T-helper 2 cell treated with Interferon-gamma antibody and Interleukin-4, amounts not matched to agents 5 μg/mL and 100 μg/mL, for 36 hours (primary cell): ENCODE measurements at places on chromosomes 12 and 14.

GRCh38 chr14:55272922-55273321, 1.7 kb downstream of the FBXO34 start:
- no peak for DNase-seq

- no peak for DNase-seq
These were observed 24.4 kb downstream of the SLC6A12 start for GRCh38 chr12:189622-189962.

- no peak for DNase-seq
These were observed 2.4 kb upstream of the KRT83 start for GRCh38 chr12:52323416-52324152.

DNA sequence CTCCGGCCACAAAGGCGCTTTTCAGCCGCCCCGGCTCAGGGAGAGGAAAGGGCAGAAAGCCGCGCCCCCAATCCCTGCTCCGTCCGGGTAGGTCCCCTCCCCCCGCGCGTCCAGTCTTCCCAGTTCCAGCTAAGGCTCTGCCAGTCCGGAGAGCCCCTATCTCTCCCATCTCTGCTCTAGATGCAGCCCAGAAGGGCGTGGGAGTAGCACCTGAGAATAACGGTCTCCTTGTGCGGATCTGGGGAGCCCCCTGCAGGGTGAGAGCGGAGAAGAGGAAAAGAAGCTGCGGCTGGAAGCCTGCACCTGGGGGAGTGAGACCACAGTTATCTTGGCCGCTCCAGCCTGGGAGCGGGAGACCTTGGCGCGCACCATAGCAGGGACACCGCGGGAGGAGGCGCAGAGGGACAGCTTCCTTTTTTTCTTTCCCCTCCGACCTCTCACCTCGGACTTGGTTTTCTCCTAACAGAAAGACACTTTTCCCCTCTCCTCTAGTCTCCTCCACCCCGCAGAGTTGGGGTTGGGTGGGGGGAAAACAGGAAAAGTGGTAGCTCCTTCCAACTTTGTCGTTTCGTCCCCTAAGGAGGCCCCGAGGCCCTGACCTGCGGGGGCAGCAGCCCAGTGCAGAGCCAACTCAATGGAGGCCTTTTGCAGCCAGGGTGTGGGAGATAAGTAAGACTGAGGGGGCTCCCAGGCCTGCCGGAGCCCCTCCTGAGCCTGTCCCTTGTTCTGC, 2.4 kb downstream of the DHH start:
- peak; percentile 53 for DNase-seq

DNA sequence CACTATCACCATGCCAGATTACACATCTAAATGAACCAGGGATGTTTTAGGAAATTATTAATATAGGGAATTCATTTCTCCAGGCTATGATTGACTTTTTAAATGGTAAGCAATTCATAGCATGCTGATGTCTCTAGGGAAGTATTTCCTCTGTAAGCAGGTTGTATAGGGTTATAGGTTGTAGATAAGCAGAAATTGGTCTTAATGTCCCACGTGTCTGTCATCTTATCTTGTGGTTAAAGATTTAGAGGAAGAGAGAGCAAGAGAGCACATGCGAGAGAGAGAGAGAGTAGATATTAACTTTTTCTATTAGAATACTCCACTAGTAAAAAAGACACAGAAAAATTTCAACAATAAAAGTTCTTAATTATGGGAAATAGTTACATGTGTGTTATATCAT, 32.6 kb downstream of the TRHDE start:
- no peak for DNase-seq

- no peak for DNase-seq
These were observed 60.3 kb upstream of the TSPAN11 start for GRCh38 chr12:30866256-30866655.

GRCh38 chr14:76920331-76921087, 94.3 kb downstream of the LRRC74A start:
- DNase-seq = no peak

DNA sequence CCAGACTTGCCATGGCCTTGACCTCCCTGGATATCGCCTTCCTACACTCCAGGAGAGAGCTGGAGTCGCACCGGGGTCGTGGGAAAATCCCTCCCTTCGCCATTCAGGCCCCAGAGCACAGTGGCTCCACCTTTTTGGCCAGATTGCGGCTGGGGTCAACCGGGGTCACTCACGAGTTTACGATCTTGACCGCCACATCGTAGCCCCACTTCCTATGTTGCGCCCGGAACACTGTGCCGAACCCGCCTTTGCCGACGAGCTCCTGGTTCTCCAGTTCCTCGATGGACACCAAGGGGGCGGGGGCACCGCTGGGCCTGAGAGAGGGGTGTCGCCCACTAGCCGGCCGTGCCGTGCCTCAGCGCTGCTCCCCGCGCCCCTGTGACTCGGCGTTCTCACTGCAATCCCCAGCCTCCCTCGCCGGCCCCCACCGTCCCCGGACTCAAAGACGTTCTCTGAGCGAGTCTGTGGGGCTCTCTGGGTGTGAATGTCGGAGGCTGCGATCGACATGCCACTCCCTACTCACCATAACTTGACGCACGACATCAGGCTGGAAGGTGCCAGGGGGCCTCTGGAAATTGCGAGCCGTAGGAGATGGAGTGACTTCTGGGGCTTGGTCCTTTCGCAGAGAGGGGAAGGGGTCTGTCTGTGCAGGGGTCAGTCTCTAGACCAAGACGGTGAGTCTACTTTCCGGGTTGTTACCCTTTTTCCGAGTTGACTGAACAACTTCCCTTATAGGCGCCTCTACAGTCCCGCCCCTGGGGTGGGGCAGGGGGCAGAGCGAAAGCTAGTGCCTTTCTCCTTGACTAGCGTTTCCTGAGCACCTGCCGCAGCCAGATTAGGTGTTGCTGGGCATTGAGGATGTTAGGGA, at the start of gene RIPK3:
RIPK3 (minus strand) TSS at position 708 of the 868 bp plus-strand sequence; CDS start at position 543, 165 bp downstream.
- peak; percentile 64 for DNase-seq

GRCh38 chr14:104739026-104739425, 13.9 kb upstream of the SIVA1 start:
- DNase-seq = no peak

DNA sequence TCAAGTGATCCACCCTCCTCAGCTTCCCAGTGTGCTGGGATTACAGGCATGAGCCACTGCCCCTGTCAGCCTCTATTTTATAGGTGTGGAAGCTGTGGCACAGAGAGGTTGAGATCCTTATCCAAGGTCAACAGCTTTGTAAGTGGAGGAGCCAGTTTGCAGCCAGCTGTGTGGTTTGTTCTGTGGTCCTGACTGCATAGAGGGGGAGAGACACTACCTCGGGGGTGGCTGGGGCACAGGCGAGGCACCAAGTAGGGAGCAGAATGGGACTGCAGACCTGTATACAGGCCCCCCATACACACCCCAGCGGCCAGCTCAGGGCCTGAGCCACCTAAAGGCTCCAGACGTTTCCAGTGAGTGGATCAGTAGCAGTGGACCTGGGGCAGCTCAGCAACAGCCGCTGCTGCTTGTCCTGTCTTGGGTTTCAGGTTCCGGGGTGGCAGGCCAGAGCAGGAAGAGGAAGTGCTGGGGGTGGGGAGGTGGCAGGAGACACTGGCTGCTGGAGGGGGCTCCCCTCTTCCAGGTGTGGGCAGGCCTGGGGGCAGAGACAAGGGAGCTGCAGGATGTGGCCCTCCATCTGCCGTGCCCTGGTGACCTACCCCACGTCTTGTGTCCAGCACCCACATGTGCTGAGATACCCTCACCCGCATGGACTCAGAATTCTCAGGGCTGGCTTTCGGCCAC, 11.0 kb downstream of the ORAI1 start:
- peak; percentile 34 for DNase-seq

DNA sequence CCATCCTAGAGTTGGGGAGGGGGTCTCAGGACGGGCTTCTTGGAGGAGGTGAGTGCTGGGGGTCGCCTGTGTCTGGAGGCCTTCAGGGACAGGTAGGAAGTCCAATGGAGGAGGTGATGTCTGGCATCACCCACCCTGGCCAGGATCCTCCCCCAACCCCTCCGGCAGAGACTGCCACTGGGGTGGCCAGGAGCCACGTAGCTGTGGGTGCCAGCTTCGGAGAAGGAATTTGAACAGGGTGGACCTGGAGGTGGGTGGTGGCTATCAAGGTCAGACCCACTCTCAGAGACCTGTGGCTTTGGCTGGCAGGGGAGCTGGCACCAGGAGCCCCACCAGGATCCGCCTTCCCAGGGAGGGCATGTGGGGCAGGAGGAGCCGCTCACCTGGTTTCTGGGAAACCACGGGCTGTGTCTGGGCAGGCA, 9.1 kb downstream of the CEP170B start:
- DNase-seq = no peak

- no peak for DNase-seq
These were observed 62.7 kb downstream of the RASSF3 start for GRCh38 chr12:64672925-64673409.

DNA sequence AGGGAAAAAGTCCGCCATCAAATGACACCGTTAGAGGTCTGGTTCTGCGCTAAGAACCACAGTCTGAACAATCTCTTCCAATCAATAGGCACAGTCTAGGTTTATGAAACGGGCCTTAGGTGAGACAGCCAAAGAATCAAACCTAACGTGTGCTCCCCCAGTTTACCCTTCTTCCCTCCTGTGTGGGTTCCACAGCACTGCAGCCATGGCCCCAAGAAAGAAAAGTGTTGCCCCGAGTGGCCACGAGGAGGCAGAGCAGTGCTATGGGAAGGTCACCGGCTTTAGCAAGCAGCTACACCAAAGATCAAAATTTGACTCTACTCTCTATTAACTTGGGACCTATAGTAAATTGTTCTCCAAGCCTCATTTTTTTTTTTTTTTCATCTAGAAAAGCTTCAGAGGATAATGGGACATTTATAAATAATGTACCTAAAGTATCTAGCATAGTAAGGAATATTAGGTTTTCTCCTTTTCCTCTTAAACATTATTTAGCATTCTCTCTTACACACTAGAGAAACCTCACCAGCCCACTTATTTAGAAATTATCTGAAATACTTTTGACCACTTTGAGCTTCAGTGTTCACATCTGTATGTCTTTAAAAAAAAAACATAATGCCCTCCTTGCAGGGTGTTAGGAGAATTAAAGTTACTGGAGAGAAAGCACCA, 70.2 kb upstream of the GPHB5 start:
- peak; percentile 32 for DNase-seq

GRCh38 chr14:73637830-73638229, 7.0 kb upstream of the DNAL1 start:
- no peak for DNase-seq

GRCh38 chr12:93984005-93984404, 164.4 kb upstream of the PLXNC1 start:
- no peak for DNase-seq

DNA sequence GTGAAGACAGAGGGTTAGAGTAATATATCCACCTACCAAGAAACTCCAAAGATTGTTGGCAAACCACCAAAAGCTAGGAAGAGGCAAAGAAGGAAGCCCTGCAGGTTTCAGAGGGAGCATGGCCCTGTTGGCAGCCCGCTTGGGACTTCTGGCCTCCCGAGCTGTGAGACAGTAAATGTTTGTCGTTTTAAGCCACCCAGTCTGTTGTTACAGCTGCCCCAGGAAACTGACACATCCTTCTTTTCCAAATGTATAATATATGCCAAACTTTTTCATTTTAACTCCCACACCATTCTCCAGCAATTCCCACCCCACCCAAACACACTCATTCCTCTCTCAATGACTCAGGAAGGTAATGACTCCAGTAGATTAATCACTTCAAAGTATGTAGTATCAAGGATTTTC, 74.0 kb downstream of the RPS29 start:
- no peak for DNase-seq

DNA sequence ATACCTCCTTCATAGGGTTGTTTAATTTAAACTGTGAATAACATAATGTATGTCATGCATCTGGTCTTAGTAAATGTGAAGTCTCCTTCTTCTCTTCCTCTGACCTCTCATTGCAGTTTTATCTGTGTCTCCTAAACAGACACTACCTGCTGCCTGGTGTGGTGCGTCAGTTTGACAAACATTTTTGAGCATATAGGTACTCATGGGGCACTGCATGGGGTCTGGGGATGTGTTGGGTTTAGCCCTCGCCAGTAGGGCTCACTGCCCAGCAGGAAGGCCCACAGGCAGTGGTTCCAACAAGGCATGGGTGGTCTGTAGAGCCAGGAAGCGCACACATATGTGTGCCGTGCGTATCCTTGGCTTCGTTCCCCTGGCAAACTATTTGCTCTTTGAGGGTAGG, 3.0 kb upstream of the CEBPE start:
- no peak for DNase-seq

GRCh38 chr14:68393259-68393658, 399.6 kb downstream of the ZFP36L1 start:
- DNase-seq = no peak

GRCh38 chr12:30021051-30021833, 237.5 kb upstream of the TMTC1 start:
- no peak for DNase-seq

DNA sequence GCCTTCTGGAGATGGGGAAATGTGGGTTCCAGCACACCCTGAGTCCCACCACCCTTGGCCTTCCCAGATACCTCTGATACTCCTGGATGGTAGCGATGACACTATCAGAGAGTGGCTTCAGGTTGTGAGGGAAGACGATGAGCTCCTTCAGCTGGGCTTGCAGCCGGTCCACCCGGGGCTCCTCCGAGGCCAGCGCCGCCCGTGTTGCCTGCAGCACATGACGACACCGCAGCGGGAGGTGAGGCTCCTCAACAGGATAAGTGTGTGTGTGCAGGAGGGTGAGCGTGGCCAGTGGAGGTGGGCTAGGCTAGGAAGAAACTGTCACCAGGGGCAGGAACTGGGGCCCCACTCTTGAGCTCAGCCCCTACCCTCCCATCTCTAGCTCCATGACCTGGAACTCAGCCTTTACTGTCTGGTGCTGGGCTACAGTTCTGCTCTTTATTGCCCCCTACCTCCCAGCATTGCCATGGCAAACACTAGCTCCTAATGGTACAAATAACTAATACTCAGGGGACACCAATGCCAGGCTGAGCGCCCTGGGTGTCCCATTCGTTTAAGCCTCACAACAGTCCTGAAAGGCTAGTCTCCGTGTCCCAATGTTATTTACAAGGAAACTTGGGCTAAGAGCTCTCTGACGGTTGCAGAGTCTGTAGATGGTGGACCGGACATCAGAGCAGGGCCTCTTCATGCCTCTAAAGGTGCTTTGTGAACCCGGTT, 64.1 kb downstream of the SYNE3 start:
- no peak for DNase-seq

GRCh38 chr14:36583242-36583892, 953 bp upstream of the NKX2-8 start:
- no peak for DNase-seq

DNA sequence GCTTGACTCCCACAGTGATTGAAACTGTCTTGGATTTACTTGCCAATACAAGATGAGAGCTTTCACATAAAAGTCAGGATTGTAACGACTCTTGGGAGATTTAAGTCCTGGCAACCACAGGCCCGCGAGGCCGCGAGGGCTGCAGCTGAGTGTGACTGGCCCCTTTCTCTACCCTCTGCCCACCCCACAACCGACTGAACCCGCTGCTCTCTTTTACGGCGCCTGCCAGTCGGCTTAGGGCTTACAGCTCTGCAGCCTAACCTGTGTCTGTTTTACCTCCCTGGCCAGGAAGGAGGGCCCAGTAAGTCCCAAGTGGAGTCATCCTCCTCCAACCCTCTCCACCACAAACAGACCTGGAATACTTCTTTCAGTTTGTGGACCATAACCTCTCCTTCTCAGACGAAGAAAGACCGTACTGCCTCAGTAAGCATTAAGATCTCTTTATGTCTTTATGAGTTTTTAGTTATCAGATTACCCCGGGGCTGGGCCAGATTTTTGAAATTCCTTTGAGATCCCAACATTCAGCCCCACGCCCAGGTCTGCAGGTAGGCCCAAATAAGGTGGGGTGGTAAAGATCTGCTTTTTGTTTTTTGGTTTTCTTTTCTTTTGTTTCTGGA, 12.6 kb upstream of the TIGAR start:
- no peak for DNase-seq

- peak; percentile 40 for DNase-seq
These were observed 5.7 kb upstream of the NEK9 start for GRCh38 chr14:75132382-75133086.

- no peak for DNase-seq
These were observed 58.0 kb downstream of the NUAK1 start for GRCh38 chr12:106080791-106081170.
